Naive thymus-derived CD8-positive, alpha-beta T cell (primary cell): ENCODE measurements at places on chromosomes 6 and 20.

DNA sequence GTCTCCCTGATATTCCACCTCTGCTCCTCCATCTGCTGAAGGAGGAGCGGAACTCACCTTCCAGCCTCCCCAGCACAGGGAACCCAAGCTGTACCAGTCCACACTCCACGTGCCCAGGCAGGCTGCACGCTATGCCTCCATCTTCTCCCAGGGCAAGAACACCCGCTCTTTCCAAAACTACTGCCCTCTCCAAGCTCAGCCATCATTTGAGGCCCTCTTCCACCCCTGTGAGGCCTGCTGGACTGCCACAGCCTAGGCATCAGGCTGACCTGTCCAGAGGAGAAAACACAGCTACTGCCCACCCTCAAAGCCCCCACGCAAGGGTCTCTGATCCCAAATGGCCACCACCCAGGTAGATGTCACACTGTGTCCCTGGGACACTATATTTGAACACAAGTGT lies 99.9 kb downstream of the PRND start:
- H3K4me3 ChIP-seq: peak overlapping the region; percentile 87
- H3K36me3 ChIP-seq: peaks cover 34% of the 10 kb centered on the region
- no peaks in the 10 kb centered on the region for H3K27me3 ChIP-seq
- peaks cover 45% of the 10 kb centered on the region for H3K4me1 ChIP-seq
- H3K27ac ChIP-seq: peak overlapping the region; percentile 87

GRCh38 chr6:49553384-49553783 lies 2.9 kb downstream of the C6orf141 start:
- H3K4me3 ChIP-seq: no peak overlapping the region
- peaks cover 25% of the 10 kb centered on the region for H3K27me3 ChIP-seq
- no peaks in the 10 kb centered on the region for H3K36me3 ChIP-seq
- DNase-seq: no peak

- DNase-seq: no peak
- no peak overlapping the region for H3K4me3 ChIP-seq
- no peaks in the 10 kb centered on the region for H3K36me3 ChIP-seq
- no peaks in the 10 kb centered on the region for H3K27me3 ChIP-seq
Measured at GRCh38 chr6:36694616-36695015, 3.0 kb upstream of the RAB44 start.

DNA sequence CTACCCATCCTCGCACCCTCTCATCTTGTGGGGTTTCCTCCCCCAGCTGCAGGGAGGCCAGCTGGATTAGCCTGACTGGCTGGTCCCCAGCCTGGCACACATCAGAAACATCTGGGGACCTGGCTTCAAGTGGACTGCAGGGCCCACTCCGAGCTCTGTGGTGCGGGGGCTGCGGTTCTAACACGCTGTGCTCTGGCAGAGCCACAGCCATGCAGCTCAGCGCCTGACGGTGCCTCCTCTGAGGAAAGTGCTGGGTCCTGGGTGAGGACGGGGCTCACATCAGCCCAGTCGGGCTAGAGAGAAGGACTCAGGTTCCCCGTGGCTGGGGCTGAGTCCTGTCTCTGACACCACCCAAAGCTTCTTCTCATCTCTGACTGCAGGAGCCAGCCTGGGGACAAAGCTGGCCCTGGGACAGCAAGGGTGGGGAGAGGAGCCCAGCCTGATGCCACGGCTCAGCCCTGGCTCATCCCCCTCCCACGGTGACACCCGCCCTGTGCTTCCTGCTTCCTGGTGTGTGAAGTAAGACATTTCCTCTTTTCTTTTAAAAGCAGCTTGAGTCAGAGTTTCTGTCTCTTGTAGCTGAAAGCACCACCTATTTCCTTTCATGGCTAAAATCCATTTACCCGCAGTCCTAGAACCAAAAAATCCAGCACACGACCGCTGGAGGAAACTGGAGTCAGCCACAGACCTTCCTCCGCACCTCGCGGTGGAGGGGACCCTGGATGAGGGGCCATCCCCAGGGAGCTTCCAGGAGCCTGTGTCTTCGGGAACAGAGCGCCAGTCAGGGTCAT lies 127.4 kb upstream of the AFDN start:
- no peaks in the 10 kb centered on the region for H3K36me3 ChIP-seq
- H3K4me3 ChIP-seq: peak overlapping the region; percentile 76
- H3K27ac ChIP-seq: peak overlapping the region; percentile 74
- H3K4me1 ChIP-seq: peaks cover 25% of the 10 kb centered on the region
- DNase-seq: no peak

DNA sequence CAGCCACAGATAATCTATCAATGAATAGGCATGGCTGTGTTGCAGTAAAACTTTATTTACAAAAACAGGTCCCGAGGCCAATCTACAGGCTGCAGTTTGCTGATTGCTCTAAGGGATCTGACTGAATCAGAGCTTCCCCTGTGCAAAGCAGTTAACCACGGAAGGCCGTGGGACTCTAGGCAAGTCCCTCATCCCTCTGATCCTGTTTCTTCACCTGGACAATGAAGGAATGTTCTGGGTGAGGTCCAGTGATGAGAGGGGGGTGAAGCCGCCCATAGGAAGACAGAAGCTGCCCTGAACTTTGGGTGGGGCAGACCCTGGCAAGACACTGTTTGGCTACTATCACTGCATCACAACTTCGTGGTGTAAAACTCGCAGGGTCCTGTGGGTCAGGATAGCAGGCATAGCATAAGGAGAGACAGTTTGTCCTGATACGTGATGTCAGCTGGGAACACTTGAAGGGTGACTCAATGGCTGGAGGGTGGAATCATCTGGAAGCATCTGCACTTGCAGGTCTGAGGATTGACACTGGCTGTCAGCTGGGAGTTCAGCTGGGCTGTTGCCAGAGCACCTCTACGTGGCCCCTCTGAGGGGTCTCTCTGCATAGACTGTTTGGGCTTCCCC lies 33.3 kb upstream of the TGM2 start:
- H3K27ac ChIP-seq: no peak overlapping the region
- peaks cover 14% of the 10 kb centered on the region for H3K27me3 ChIP-seq
- H3K4me1 ChIP-seq: no peaks in the 10 kb centered on the region
- no peaks in the 10 kb centered on the region for H3K36me3 ChIP-seq

GRCh38 chr6:45512717-45513116 lies 135.0 kb upstream of the SUPT3H start:
- DNase-seq: no peak
- H3K27me3 ChIP-seq: no peaks in the 10 kb centered on the region
- peaks cover 64% of the 10 kb centered on the region for H3K36me3 ChIP-seq
- no peak overlapping the region for H3K27ac ChIP-seq
- H3K4me1 ChIP-seq: peaks cover 5% of the 10 kb centered on the region
- no peak overlapping the region for H3K4me3 ChIP-seq

DNA sequence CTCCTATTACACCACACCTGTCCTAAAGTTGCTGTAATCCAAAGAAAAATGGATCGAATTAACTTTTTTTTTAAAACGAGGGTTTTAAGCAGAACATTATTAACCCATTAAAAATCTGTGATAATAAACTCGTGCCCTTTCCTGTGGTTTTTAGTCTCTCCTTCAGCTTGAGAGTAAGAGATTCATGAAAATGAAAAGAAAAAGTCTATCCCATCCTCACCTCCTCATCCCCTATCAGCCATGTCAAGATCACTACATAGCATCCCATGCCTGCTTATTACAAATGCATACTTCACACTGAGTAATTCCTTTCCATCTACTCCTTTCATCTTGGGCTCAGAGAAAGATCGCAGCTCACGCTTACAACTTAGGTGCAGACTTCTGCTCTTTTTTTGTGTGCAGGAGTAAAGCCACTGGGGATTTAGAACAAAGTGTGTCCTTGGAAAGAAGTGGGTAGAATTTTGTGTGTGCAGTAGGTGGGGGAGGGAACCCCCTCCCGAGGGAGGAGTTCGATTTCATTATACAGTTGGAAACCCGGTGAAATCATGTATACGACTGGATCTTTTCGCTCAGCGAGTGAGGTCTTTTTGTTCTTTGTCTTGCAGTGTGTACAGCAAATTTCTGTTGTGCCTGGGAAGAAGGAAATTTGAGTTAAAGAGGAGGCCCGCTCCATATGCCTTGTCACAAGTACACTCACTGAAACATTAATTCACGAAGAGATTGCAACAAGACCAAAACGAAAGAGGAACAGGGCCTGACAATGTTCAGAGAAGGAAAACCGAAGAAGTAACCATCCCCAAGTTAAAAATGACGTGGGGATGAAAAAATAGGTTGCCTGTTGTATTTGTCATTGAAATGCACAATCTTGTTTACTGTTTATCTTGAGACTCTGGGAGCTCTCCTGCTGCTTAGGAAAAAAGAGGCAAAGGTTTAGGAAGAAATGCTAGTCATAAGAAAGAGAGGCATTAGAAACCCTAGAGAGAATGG lies 146.5 kb upstream of the ZNF217 start:
- peak overlapping the region; percentile 91 for H3K27ac ChIP-seq
- no peak for DNase-seq
- H3K4me1 ChIP-seq: peaks cover 23% of the 10 kb centered on the region
- peak overlapping the region; percentile 86 for H3K4me3 ChIP-seq
